ENCODE measurements at places on chromosomes 2 and 18.
A peak's percentile ranks its signal among the peaks of the same experiment; 100 is the strongest.

- no peak for DNase-seq
Measured at GRCh38 chr2:170739507-170740046, 24.4 kb downstream of the SP5 start.

DNA sequence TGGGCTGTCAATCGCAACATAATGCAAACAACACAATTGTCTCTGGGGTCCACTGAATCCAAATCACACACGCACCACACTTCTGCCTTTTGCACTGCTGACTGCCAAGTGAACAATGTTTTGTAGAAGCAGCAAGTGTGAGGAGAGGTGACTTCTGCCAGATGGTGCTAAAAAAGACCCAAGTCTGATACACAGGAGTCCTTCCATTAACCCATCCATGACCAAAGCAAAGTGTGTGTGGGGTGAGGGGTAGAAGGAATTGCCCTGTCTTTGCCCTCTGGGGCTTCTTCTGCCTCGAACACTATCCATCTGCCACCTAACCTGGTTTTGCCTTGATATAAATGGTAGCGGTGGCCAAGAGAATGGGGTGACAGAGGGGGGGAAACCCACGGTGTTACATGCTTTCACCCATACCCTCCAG, 50.0 kb downstream of the C2orf42 start:
- DNase-seq, result no peak

- DNase-seq, result no peak
Measured at GRCh38 chr2:204346906-204347305, 198.4 kb upstream of the PARD3B start.

DNA sequence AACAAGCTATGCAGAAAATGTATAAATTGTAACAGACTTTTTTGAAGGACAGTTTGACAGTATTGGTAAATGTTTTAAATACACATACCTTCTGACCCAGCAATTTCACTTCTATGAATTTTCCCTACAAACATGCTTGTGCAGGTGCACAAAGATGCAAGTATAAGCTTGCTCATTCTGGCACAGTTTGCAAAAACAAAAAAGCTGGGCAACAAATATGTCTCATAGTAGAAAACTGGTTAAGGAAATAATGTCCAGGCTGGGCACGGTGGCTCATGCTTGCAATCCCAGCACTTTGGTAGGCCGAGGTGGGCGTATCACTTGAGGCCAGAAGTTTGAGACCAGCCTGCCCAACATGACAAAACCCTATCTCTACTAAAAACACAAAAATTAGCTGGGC, 96.9 kb upstream of the NEDD4L start:
- no peak for DNase-seq

DNA sequence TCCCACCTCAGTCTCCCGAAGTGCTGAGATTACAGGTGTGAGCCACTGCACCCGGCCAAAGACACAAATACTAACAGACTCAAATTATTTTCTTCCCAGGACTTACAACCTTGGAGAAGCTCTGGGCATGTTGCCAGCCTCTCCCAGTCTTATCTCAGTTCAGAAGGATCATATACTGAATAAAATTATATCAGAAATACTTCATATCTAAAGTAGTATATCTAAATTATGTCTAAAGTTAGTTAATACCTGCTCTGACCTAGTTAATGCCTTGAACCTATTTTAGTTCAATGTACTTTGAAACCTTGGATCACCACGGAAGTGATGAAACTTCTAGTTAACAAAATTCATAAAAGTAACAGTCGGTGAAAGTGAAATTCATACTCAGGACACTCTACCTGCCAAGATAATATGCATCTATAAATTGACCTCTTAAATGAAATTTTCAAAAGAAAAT, 34.4 kb upstream of the CYBRD1 start:
- DNase-seq, result no peak

DNA sequence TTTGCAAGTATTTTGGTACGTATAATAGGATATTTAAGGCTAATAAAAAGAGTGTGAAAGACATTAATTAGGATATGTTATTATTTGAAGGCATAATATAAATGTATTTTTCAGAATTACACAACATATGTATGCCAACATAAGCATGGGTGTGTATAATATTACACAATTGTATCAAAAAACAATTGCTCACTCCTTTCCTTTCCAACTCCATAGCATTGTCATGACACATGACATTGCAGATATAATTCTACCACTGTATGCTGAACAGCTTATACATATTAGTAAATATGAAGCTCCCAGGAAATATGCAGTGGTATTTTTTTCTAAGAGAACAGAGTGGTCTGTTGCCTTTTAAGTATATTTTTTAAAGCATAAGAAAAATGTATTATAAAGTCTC, 593.1 kb downstream of the TMX3 start:
- no peak for DNase-seq

- DNase-seq, result no peak
Measured at GRCh38 chr18:29003194-29003593, 826.3 kb upstream of the CDH2 start.

- no peak for DNase-seq
Measured at GRCh38 chr2:179694963-179695362, 166.4 kb downstream of the ZNF385B start.

- DNase-seq, result no peak
Measured at GRCh38 chr2:98935777-98936352, at the start of gene CRACDL. TSS of gene CRACDL (minus strand) at chr2:98936225. CDS start at chr2:98846800, 89,425 bp downstream.

GRCh38 chr2:12240206-12240605, 476.5 kb upstream of the TRIB2 start:
- DNase-seq, result no peak

DNA sequence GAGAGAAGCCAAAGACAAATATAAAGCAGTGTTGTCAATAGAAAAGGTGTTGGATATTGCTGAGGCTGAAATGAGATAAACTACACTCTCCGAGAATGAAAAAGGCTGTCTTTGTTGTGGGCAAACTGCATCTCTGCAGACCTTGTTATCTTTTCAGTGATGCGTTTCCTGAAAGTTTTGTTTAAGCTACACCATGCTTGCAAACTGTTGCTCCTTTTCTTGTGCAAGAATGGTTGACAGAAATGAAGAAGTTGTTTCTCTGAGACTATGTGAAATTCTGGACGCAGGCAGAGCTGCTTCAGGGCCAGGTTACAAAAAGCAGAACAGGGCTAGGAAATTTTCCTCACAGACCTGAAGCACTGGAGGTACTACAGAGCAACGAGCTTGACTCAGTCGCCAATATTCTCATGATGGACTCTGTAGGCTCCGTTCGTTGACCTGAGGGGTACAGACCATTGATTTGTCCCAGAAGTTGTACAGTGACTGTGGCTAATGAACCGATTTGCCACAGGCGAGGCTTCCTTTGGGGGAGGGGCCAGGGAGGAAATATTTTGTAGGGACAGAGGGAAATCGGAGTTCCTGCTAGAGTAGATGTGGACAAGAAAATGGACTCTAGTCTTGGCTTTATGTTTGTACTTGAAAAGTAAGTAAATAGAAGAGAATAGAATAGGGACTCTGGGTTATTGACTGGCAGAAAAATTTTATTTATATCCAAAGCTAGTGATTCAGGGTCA, 3.5 kb upstream of the ATL2 start:
- DNase-seq, result no peak

DNA sequence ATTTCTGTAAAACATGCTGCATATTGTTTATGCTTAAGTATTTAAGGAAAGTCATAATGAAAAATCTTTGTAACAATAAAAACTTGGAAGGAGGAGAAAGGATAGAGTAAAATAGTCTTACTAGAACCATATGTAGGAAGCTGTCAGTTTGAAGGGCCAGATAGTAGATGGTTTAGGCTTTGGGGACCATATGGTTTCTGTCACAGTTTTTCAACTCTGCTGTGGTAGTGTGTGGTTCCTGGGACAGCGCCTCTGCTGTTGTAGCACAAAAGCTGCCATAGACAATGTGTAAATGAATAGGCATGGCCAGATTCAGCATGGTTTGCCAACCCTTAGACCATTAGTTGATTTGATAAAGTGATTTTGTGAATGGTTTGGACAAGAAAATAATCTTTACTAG, 75.5 kb downstream of the SLC39A10 start:
- no peak for DNase-seq

- DNase-seq, result no peak
Measured at GRCh38 chr18:78790960-78791359, 188.7 kb upstream of the SALL3 start.

GRCh38 chr2:106270471-106270891, 76.4 kb upstream of the UXS1 start:
- DNase-seq, result no peak

DNA sequence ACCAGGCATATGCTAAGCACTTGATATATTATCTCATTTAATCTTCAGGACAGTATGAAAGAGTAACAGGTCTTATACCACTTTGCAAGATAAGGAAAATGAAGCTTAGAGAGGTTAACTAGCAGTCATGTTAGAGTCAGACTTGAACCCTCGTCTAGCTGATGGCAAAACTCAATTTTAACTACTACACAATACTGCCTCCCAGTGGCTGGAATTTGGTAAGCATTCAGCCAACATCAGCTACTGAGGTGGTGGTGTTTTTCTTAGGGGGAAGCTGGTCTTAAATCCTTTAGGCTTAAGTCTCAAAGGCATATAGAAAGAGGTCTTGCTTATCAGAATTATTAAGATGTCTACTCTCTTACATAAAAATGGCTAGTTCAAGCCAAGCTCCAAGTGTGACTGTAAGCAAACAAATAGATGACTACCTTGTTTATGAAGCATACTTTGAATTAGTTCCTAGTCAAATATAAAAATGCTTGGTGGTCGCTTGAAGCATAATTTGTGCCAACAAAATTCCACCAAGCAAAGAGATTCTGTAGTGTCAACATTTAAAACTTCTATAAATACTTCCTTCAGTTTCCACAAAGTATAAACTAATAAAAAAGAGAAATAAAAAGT, 325.4 kb upstream of the FIGN start:
- DNase-seq, result peak; percentile 17

- DNase-seq, result no peak
Measured at GRCh38 chr2:39697454-39697853, 31.7 kb downstream of the TMEM178A start.

DNA sequence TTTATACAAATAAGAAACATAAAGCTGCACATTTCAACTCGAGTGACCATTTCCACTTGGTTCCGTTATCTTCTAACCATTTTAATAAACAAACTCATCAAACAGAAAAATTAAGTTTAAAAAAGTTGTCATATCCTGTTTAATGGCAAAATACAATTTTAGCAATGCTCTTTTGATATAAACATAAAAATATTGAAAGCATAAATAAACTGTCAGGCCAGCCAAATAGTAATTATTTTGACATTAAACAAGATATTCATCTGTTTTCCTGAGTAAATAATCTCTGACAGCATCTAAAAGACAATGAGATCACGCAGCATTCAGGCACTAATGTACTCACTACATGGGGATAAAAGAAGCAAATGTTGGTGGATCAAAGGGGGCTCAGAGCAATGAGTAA, 145.3 kb upstream of the ATP5MC3 start:
- DNase-seq, result no peak

DNA sequence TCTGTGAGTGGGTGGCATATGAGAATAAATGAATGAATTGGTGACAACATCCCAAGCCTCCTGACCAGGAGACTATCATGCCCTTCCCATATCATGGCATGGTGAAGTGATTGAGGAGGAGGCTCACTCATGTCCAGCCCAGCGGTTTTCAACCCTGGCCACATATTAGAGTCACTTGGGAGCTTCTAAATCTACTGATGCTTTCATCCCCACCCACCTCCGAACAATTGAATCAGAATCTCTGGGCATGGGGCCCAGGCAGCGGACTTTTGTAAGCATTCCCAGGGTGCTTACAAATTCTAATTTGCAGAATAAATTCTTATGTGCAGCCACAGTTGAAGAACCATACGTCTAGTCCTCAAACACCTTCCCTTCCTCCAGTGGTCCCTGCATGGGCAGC, 81.7 kb upstream of the SEC11C start:
- no peak for DNase-seq

DNA sequence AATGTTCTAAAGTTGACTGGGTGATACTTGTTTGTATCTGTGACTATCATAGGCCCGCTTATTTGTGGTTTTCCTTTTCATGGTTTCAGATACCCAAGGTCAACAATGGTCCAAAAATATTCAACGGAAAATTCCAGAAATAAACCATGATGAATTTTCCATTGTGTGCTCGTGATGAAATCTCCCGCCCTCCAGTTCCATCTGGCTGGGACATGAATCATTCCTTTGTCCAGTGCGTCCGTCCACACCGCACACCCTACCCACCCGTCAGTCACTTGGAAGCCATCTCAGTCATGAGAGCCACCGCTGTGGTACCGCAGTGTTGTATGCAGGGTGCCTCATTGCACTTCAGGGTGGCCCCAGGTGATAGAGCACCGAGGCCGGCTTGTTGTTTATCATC, 268.2 kb upstream of the PXDN start:
- DNase-seq, result peak; percentile 40

GRCh38 chr2:191249156-191249813, 4.1 kb downstream of the MYO1B start:
- DNase-seq, result no peak

GRCh38 chr2:231280846-231281245, 82.4 kb downstream of the ARMC9 start:
- DNase-seq, result no peak

DNA sequence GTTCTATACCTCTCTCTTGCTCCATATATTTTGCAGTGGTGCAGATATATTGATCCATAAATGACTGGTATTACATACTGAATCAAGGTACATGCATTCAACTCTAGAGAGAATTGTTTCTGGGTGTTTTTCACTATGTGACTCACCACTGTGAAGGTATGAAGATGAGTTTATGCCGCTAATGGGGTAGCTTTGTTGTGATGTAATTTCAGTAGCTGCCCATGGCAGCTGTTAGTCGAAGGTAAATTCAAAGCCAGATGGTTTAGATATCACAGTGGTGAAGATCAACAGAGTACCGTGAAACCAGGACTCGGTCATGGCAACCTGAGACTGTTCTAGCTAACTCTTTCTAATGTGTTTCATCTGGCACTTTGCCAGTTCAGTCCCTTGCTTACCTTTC, 50.4 kb downstream of the PKP4 start:
- DNase-seq, result no peak
